ENCODE measurements at places on chromosomes 4 and X.

- no peak for DNase-seq
Observed at GRCh38 chrX:31706466-31706865, 634.6 kb upstream of the FTHL17 start.

GRCh38 chr4:155978810-155979209, 25.1 kb upstream of the CTSO start:
- no peak for DNase-seq

DNA sequence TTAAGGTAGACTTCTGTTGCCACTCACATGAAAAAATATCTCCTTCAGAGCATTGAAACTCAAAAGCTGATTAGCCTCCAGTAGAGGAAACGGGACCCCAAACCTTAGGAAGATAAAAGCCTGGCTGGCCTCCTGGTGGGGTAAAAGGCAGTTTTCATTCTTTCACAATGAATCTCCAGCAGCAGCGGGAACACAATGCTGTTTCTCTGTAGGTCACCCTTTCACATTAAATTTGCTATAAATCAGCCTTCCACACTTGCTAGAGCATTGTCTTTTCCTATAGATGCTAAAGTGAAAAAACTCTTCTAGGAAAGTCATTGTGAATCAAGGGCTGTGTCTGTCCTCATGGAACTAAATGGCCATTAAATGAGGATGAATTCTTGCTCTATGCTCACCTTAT, 207.3 kb upstream of the MAGEB2 start:
- DNase-seq, result no peak

DNA sequence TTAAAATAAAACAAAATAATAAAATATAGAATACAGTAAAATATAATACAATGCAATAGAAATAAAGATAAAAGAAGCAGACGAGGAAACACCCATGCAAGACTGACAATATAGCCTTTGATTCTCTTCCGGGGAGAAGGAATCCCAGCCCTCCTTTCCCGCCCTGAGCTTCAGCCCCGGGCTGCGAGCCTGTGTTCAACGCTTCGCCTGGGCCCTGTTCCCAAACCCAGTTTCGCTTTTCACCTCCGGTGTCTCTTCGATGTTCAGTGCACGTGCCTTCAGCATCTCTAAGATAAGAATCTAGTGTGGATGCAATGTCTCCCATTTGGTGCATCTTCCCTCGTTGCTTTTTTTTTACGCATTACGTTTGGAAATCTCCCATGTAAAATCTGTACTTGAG, 38.4 kb upstream of the ARSD start:
- DNase-seq, result no peak

GRCh38 chrX:150464001-150464400, 100.9 kb downstream of the MAMLD1 start:
- no peak for DNase-seq

DNA sequence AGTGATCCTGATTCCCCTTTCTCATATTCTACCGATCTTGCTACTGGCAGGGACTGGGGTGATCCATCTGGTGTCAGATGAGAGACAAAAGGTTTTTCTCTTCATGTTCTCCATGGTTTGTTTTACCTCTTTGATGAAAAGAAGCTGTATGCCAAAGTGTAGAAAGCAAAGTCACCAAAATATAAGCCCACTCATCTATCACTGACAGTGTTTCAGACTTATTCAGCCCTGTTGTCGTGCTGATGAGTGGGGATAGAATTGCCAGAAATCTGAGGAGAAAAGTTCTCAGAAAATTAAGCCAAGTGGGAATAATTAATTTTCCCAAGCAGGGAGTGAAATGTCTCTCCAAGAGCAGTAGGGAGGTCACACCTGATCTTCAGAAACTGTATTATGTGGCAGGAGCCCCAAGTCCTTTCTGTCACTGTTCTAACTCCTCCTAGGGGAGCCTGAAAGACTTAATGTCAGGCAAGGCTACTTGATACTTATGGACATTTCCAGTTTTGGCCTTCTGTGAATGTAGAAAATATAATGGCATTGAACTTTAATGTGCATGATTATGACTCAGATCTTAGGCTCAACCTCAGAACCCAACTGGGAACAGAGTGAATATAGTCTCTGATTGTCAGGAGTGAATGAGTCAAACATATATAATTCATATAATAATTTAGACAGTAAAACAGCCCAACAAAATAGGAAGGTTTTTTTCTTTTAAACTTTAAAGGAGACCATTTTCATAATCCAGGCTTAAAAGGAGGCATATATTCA, 298.1 kb downstream of the ANKRD50 start:
- no peak for DNase-seq

GRCh38 chr4:37132351-37132974, 112.1 kb upstream of the NWD2 start:
- DNase-seq, result no peak

GRCh38 chr4:146916479-146917076, 29.1 kb downstream of the TTC29 start:
- DNase-seq, result no peak

DNA sequence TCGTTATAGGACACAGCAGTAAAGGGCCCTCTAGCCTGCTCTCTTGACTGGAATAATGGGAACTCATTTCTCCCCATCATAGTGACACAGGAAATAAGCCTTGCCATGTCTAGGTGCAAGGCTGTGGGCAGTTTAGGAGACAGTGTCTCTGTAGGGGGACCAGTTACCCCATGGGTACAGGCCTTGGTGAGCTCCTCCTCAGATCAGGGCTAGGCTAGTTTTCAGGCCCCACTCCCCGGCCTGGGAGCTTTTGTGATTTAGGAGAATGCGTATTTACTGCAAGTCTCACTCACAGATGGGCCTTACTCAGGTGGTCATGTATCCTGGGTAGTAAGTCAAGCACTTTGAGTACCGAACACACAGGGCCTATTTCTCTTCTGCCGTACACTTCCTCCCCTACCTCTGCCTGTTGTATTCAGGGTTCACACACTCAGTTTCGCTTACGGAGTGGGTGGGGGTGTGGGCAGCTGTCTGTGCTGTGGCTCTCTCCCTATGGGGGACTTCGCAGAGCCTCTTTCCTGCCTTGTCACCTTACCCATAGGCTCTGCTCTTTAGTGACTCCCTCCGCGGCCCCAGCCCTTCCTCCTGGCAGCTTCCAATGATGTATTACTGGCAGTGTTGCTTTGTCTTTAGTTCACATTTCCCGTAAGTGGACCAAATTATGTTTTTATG, 34.2 kb downstream of the FAM193A start:
- no peak for DNase-seq

GRCh38 chrX:7316887-7317286, 168.9 kb upstream of the PUDP start:
- no peak for DNase-seq

- DNase-seq, result peak; percentile 75
Observed at GRCh38 chr4:86891762-86892635, at the start of gene C4orf36. Gene C4orf36, minus strand, starts transcription at chr4:86892422. Its CDS starts 902 bp downstream, at chr4:86891520.

DNA sequence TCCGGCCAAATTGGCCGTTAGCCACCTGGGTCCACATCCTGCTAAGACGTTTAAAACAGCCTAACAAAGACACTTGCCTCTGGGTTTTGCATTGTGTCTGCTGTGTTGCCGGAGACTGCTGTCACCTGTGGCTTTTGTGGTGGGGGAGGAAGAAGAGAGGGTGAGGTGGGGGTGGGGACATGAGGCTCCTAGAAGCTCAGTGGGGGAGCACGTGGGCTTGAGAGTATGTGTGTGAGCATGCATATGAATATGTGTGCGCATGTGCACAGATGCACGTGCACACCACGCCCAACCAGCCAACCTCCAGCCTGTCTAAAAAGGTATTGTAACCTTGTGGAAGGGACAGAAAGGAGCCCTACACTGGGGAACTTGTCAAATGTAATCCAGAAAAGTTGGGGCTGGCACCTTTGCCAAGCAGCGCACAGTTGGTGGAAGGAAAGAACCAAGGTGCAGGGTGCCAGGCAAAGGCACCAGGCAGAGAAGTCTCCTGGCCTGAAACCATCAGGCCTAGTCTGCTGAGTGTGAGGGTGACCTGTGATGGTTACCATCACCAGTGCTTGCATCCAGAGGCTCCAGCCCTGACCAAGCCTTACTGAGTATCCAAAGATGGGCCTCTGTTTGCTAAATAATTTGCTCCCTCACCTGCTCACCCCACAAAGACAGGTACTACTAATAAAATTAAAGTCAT, 10.1 kb upstream of the SASH3 start:
- no peak for DNase-seq

DNA sequence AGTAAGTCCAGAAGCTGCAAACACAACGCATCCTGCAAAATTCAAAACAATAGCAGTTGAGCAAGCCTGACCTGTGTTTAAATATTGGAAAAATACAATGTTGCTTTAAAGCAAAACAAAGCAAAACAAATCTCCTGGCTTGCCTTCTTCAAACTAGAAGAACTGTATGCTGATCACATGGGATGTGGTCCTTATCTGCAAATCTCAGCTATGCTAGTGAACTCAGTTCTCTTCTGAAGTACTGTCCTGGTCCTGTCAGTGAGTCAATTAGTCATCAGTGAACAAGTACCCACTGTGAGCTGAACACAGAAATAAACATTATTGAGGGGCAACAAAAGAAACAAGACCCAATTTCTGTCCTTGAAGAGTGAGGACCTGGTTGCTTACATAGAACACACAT, 522.5 kb downstream of the SMARCA1 start:
- no peak for DNase-seq

- no peak for DNase-seq
Observed at GRCh38 chr4:36214735-36215485, 29.4 kb downstream of the ARAP2 start.

DNA sequence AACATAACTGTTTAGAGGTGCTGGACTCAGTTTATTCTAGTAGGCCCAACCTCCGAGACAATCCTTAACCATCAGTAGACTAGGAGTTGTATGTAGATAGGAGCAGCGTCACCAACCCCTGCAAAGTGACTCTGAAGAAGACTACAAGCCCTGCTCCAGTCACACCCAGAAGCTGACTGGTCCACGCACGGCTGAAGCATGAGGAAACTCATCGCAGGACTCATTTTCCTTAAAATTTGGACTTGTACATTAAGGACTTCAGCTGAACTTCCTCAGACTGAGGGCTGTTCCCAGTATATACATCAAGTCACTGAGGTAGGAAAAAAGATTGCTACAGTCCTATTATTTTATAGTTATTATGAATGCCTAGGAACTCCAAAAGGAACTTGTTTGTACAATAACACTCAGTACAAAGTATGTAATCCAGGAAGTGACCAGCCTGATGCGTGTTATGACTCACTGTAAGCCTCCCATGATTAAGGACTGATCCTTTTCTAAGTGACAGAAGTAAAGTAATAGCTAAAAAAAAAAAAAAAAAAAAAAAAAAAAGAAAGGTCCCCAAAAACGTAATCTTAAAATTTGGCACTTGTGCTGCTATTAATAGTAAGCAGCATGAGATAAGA, 41.6 kb upstream of the UGT2B7 start:
- DNase-seq, result peak; percentile 63

- DNase-seq, result no peak
Observed at GRCh38 chrX:112816908-112817307, 23.7 kb downstream of the AMOT start.

GRCh38 chr4:26877961-26878360, 17.3 kb downstream of the STIM2 start:
- no peak for DNase-seq

GRCh38 chr4:100174985-100175383, 15.3 kb downstream of the DDIT4L start:
- DNase-seq, result no peak

DNA sequence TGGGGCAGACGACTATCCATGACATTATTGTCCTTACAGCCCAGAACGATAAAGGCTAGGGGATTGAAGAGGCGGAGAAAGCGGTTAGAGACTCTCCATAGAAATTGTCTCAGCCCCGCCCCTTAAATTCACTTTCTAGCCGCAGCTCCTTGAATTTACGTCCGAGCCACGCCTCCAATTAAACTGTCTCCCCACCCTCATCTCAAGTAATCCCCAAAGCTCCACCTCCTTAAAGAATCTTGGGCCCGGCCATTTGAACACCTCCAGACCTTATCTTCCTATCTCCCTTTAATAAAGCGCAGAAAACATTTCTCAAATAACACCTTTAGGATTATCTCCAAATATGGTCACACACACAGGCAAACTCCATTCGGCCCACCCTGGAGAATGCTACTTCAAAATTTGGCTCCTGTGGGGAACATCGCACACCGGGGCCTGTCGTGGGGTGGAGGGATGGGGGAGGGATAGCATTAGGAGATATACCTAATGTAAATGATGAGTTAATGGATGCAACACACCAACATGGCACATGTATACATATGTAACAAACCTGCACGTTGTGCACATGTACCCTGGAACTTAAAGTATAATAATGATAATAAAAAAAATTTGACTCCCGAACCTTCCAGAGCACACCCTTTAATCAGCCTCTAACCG, 7.2 kb upstream of the MAGIX start:
- no peak for DNase-seq

DNA sequence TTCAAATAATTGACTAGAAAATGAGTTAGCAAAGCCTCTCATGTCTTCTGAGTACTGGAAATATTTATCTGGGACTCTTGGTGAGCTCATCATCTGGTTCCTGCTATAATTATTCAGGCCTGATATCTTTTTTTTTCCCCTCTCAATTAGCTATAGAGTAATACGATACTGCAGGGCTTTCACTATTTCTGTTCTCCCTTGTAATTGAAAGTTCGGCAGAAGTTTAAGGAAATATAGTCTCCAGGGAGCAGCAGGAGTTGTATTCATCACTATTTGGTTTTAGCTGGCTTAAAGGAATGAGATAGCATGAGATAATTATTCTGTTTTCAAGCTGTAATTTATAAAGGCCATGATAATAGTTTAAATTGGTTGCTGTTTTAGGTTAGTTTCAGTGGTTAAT, 378.6 kb upstream of the EPHA5 start:
- no peak for DNase-seq

DNA sequence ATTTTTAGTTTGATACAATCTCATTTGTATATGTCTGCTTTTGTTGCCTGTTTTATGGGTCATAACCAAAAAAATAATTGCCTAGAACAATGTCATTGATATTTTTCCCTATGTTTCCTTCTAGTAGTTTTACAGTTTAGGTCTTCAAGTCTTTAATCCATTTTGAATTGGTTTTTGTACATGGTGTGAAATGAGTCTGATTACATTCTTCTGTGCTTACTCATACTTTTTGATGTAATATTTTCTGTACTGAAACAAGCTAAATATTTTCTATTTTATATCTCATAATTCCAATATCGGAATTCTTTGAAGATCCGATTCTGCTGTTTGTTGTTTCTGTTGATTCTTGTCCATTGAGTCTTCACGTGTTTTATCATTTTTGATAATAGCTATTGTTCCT, 10.6 kb downstream of the TMEM156 start:
- no peak for DNase-seq

DNA sequence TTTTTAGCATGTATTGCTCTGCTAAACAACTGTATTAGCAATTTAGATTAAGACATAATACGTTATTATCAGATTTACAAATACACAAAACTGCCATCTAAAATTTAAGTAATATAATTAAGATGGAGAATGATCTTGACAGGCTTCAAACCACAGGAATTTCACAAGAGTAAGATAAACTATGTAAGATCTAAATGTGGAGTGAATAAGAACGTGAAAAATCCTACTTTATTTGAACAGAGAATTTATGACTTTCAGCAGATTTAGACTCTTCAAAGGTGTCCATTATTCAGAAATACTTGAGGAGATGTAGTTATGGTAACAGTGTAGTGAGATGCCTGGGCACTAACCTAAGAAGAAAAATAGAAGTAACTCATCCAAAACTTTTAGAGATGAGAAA, 73.2 kb downstream of the SLC4A4 start:
- no peak for DNase-seq

GRCh38 chrX:131399678-131400428, 110.7 kb upstream of the IGSF1 start:
- no peak for DNase-seq

- DNase-seq, result no peak
Observed at GRCh38 chrX:131901546-131901945, 121.6 kb upstream of the STK26 start.
